ENCODE measurements at places on chromosomes 6 and 20. TPM values are rescaled to one million over a fixed set of nuclear protein-coding genes. Genes with fewer than 3 reads are reported as not detected.

MYO6 gene
- 6.1 TPM for polyA plus RNA-seq

ALDH8A1 gene
- 0.15 TPM for polyA plus RNA-seq

PERP gene
- 21.2 TPM for polyA plus RNA-seq

C6orf58 gene
- polyA plus RNA-seq = not detected

- no peak overlapping the region for H3K27ac ChIP-seq
- no peak overlapping the region for H3K4me3 ChIP-seq
- peaks cover 32% of the 10 kb centered on the region for H3K4me1 ChIP-seq
- no peaks in the 10 kb centered on the region for H3K27me3 ChIP-seq
- no peak for DNase-seq
Observed at GRCh38 chr6:3740551-3741476, 10.7 kb downstream of the PXDC1 start.

- H3K4me1 ChIP-seq = no peaks in the 10 kb centered on the region
- H3K36me3 ChIP-seq = no peaks in the 10 kb centered on the region
- H3K27ac ChIP-seq = no peak overlapping the region
- no peak for DNase-seq
Observed at GRCh38 chr6:165774903-165775601, 112.0 kb upstream of the PDE10A start.

GRCh38 chr6:45255434-45255833 lies 72.7 kb upstream of the RUNX2 start:
- no peak for DNase-seq
- no peaks in the 10 kb centered on the region for H3K4me1 ChIP-seq
- H3K27ac ChIP-seq = no peak overlapping the region
- no peaks in the 10 kb centered on the region for H3K36me3 ChIP-seq

DNA sequence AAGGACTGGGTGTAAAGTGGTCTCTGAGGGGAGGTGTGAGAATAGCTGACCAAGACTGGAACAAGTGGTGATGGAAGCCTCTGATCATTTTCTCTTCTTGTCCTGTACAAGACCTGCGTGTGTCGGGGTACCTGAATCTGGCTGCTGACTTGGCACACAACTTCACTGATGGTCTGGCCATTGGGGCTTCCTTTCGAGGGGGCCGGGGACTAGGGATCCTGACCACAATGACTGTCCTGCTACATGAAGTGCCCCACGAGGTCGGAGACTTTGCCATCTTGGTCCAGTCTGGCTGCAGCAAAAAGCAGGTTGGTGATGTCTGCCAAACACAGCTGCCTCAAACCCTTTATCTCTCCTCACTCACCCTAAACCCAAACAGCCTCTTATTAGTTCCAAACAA lies 1.7 kb upstream of the HSD17B8 start:
- DNase-seq = no peak
- no peak overlapping the region for H3K27ac ChIP-seq

DNA sequence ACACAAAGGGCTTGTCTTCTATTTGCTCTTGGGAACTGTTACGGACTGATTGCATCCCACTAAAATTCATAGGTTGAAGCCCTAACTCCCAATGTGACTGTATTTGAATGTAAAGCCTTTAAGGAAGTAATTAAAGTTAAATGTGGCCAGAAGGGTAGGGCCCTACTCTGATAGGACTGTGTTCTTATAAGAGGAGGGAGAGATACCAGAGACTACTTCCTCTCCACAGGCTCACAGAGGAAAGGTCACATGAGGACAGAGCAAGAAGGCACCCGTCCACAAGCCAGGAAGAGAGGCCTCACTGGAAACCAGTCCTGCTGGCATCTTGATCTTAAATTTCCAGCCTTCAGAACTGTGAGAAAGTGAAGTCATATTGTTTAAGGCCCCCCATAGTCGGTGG lies 211.9 kb downstream of the CDH26 start:
- no peaks in the 10 kb centered on the region for H3K36me3 ChIP-seq
- H3K27ac ChIP-seq = no peak overlapping the region
- H3K4me3 ChIP-seq = no peak overlapping the region
- H3K4me1 ChIP-seq = no peaks in the 10 kb centered on the region
- H3K27me3 ChIP-seq = no peaks in the 10 kb centered on the region
- DNase-seq = no peak

DNA sequence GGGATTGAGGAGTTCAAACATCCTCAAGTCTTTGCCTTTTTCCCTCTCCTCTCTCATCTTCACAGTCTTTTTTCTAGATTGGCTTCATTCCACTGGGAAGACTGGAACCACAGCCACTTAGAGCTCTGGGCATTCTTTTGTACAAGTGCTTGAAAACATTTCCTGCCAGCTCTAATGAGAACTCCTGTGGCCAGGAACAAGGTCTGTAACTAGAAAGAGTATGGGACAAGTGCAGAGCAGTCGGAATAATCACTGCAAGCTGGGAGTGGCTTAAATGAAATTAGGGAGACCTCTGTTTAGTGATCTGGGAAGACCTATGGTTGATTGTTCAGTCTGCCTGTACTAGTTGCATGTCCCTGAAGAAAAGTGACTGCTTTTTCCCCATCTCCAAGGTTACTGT lies 41.0 kb upstream of the SMIM8 start:
- H3K27me3 ChIP-seq = no peaks in the 10 kb centered on the region
- H3K27ac ChIP-seq = no peak overlapping the region
- DNase-seq = no peak

DNA sequence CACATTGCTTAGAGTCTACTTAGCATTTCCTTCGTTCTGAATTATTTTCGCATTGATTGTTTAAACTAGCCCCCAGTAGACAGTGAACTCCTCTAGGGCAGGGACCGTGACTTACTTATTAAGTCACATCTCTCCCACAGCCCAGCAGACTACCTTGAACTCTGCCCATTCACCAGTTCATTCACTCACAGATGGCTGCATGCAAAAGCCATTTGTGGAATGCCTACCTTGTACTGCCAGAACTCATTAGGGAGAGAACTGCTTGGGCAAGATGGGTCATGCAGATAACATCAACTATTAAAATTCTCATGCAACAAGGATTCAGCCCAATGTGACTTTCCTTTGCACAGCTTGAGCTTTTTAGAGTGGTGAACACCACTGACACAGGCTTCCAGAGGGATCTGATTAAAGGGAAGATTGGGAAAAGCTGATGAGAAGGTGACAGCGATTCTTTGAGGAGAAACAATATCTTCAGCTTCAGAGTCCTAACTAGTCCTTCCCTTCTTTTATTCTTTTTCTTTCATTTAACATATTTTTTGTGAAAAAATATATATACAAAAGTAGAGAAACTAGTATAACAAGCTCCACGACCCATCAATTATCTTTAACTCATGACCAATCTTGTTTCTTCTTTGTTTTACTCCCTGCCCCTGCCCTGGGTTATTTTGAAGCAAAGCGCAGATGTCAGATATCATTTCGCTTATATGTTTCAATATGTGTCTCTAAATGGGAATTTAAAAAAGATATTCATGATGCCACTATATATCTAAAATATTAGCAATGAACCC lies 273.9 kb downstream of the CDC5L start:
- no peak for DNase-seq
- no peaks in the 10 kb centered on the region for H3K27me3 ChIP-seq
- no peaks in the 10 kb centered on the region for H3K36me3 ChIP-seq
- no peak overlapping the region for H3K4me3 ChIP-seq

DNA sequence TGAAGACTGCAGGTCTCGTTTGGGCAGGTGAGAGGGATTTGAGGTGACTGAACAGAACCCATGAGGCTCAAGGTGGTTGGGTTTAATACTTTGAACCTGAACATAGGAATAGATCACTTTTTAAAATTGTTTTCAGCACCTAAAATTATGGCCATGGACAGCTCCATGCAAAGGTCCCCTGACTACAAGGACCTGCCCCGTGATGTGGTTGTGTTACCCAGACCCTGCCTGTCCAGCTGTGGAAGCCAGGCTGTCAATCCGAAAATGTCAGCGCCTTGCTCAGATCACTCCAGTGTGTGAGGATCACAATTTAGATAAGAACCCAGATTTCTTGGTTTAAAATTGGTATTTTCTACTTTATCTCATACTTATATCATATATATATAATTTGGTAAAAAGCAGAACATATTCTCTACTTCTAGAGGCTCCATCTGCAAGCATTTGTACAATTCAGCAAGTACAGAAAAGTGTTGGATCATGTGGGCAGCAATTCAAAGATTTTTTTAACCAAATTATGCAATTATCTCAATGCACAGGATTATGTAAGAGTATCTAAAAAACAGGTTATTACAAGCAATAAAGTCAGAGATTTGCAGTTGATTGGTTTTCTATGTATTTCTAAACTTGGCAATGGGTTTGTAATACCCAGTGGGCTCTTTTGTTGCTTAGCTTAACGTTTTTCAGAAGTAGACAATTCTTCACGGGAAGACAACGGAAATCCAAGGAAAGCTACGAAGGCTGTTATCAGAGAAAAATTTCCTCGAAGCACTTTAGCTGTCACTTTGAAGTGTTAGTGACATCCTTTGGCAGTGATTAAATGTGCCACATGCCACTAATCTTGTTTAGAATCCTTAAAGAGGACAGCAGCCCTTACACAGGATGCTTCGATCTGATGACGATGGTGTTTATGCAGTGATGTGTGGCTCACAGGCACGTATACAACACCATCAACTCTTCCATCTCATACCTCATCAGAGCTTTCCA lies 24.1 kb upstream of the RPS6KA2 start:
- no peak overlapping the region for H3K4me3 ChIP-seq
- H3K27me3 ChIP-seq = peaks cover 29% of the 10 kb centered on the region
- DNase-seq = no peak
- no peaks in the 10 kb centered on the region for H3K36me3 ChIP-seq
- no peak overlapping the region for H3K27ac ChIP-seq
